ENCODE measurements at places on chromosomes 7 and 10.
A peak's percentile ranks its signal among the peaks of the same experiment; 100 is the strongest.

- DNase-seq = no peak
These were observed 188.8 kb upstream of the SVIL start for GRCh38 chr10:29823553-29824080.

- no peak for DNase-seq
These were observed 84.2 kb upstream of the CREB5 start for GRCh38 chr7:28328146-28328545.

DNA sequence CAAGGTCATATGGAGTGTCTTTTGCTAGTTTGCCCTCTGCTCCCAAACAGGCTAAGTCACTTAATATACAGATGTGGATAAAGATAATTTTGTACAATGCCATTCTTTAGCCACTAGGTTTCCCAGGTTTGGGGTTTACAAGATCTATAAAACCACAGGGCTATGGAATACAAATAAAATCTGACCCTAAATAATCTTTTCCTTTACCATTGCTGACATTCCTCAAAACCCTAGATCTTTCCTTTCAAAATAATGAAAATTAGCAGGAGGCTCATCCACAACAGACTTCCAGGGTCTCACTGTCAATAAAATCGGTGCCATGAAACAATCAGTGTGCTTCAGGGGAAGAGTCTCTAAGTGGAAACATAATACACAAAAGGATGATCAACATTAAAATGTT lies 148.4 kb downstream of the CPEB3 start:
- no peak for DNase-seq

DNA sequence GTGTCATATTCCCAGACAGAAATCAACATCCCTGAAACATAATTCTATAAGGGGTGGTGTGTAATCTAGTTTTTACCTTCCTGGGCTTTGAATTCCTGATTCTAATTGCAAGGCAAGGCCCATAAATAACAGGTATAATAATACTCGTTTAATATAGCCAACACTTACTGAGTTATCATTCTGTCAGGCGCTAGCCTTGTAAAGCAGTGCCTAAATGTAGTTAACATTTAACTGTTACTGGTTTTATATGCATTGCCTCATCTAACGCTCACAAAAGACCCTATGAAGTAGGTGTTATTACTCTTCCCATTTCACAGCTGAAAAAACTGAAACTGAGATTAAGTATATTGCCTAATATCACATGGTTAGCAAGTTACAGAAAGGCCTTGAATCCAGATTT lies 772.5 kb downstream of the SUGCT start:
- DNase-seq = no peak

- no peak for DNase-seq
These were observed 58.7 kb downstream of the PLPP4 start for GRCh38 chr10:120515741-120516140.

- no peak for DNase-seq
These were observed 52.2 kb downstream of the C10orf120 start for GRCh38 chr10:122647383-122647968.

DNA sequence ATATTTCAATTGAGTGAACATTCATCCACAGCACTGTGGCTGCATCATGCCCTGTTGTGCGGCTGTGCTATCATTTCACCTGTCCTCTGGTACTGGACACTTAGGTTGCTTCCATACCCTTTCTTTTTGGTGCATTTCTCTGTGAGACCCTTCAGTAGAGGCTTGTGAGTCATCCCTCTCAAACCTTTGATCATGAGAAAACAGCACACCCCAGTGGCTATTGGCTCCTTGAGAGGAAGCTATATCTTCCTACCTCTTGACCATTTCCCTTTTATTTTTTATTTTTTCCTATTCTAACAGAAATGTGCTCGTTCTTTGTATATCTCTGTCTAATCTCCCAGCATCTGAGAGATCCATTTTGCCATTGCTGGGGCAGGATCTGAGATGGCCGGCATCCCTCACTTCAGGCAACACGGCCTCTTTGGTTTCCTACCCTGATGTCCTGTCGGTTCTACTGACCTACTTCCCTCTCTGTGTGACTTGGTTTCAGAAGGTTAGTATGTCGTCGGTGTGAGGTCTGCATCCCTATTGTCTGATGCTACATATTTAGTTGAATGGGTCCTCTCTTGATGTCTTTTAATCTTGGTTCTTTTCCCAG lies 23.8 kb upstream of the PIK3AP1 start:
- no peak for DNase-seq

GRCh38 chr7:153507885-153508284 lies 544.3 kb upstream of the DPP6 start:
- DNase-seq = no peak

GRCh38 chr7:119482209-119482608 lies 790.8 kb upstream of the KCND2 start:
- no peak for DNase-seq

GRCh38 chr10:17225808-17226207 lies 2.2 kb upstream of the VIM start:
- no peak for DNase-seq

DNA sequence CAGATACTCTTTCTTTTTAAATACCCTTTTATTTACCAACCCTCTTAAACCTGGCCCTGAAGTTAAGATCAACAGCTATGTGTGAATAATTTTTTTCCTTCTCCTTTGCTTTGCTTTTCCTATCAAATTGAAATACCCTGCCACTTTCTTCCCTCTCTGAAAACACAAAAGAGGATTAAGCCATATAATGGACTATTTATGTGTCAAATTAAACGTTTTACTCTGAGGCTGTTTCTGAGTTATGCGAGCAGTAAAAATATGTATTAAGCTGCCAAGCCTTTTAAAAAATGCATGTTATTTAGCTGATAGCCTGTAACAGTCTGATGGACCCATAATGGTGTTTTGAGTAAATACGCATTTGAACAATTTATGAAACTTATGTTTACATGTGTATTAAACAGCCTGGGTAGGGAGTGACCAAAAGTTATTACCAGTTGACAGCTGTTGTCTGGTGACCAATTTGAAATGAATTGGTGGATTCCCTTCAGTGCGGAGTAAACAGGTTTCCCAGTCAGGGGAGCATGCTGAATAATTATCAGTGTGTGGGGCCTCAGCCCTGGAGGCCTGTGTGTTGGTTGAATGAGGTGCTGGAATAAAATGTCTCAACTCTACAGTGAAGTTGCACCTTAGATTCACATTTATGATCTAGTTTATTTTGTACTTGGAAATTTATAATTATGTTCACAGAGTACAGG lies 89.6 kb downstream of the AUTS2 start:
- DNase-seq = no peak

DNA sequence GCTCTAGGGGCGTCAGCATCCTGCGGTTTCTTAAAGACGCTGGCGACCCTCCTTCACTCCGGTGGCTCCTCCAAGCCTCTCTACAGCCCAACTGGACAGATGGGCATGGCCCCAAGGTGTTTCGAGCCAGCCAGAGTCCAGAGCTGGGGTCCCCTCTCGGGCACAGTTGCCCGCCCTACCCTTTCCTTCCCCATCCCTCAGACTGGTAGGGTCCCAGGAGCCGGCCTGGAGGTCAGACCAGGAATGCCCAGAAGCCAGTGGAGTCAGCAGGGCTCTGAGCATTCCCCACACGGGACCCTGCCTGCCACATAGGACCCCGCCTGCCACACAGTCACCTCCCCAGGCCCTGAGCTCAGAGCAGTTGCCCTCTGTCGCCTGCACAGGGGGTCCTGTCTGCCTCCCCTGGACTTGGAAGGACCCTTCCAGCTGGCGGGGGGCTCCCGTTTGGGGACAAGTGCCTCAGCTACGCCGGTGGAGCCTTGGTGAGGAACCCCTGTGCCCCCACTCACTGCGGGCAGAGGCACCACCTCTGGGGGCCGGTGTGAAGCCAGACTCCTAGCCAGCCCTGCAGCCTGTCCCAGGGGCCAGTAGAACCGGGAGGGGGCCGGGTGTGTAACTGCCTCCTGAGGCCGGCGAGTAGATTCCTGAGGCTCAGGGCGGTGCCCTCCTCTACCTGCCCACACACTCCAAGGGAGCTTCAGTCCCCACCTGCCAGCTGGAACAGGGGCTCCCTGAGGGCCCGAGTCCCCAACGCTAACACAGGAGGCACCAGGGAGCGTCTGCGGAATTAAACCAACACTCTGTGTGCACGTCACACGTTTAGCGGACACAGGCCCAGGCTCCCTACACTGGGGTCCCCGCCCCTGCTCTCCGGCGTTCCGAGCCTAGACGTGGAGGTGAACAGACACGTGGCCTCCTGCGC lies 19.4 kb upstream of the PDGFA start:
- no peak for DNase-seq

- DNase-seq = no peak
These were observed 53.5 kb upstream of the FGL2 start for GRCh38 chr7:77253151-77253550.

DNA sequence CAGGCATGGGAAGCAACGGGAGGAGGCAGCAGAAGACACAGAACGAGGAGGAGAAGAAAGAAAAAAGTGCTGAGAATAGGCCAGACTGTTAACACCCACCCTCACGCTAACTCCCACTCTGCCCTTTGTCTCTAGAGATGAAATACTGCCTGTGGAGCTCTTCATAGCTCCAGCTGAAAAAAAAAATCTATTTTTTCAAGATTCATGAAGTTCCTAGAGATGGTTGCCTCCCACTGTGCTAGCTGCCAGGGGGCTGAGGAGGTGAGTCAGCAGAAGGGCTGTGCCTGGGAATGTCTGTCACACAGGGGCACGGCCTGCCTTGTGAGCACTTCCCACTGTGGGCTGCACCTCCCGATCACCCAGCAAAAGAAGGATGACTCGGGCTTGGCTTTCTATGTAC lies 144.5 kb downstream of the RNF216 start:
- DNase-seq = peak; percentile 81

- DNase-seq = no peak
These were observed 146.2 kb downstream of the ICA1 start for GRCh38 chr7:8115547-8116402.

- no peak for DNase-seq
These were observed 53.3 kb upstream of the PPIF start for GRCh38 chr10:79293841-79294581.

DNA sequence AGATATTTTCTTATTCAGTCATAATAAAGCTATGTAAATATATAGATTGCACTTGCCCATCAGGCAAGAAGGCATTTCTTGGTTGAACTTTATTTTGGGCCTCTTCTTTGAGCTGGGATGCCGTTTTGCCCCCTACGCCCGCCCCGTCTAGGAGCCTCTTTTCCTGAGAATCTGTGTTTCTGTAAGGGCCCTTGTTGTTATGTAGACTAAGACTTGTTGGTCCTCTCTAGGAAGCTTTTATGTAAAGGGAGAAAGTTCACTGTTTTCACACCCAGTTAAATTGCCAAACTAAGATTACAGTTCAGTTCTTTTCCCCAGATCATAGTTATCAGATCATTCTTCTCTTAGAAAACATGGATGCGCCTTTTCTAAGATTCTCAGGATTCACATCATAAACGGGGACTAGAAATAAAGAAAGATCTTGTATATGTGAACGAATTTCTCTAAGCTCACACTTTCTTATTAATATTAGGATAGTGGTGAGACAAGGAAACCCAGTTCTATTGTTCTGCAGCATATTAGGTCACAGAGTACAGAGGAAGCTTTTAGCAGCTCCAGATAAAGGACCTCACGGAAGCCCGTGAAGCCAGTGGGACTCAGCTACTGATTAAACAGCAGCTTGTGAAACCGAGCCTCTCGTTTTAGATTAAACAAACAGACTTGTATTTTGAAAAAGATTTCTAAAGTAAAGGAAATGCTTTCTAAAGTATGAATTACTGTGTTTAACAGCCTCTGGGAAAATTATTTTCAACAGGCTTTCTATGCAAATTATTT lies 3.8 kb downstream of the LMTK2 start:
- DNase-seq = no peak

GRCh38 chr10:93838278-93838677 lies 55.5 kb upstream of the SLC35G1 start:
- DNase-seq = no peak

GRCh38 chr7:92366730-92367129 lies 80.6 kb upstream of the GATAD1 start:
- no peak for DNase-seq

DNA sequence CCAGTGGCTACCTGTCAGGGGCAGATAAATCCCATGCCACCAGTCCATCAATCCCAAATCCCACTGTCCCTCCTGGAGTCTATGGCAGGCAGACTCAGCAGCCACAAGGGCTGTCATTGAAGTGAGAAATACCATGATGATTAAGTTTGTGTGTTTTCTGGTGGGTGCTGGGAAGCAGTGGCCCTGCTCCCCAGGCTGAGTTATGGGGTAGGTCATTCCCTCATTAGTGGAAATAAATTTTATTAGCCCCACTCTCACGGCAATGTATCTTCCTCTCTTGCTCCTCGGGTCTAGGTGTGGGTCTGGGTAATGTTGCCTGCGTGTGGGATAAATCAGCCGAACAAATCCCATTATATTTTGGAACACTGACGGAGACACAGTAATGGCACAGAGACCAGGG lies 76.8 kb downstream of the PLXNA4 start:
- no peak for DNase-seq

GRCh38 chr10:89165923-89166322 lies 41.2 kb downstream of the CH25H start:
- no peak for DNase-seq

GRCh38 chr7:74625446-74625845 lies 32.1 kb upstream of the GTF2I start:
- no peak for DNase-seq

DNA sequence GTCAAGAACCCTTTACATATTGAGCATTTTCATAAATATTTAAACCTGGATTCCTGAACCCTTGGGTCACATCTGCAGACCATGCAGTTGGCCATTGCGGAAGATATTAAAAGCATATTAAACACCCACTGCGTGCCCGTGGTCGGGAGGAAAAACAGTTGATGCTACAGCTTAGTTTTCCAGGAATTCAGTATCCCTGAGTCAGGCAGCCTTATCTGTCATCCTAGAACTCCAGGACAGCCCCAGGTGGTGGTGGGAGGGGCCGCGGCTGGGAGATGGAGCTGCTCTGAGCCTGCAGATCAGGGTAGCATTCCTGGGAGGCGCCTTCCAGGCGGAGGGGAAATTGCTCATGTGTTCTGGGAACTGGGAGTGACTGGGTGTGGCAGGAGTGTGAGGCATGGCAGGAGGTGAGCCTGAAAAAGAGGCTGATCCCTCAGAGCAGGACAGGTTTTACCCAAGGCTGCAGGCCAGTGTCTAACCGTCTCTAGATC lies 222.9 kb upstream of the SH2B2 start:
- DNase-seq = no peak

GRCh38 chr10:110141185-110141584 lies 66.2 kb upstream of the MXI1 start:
- no peak for DNase-seq

DNA sequence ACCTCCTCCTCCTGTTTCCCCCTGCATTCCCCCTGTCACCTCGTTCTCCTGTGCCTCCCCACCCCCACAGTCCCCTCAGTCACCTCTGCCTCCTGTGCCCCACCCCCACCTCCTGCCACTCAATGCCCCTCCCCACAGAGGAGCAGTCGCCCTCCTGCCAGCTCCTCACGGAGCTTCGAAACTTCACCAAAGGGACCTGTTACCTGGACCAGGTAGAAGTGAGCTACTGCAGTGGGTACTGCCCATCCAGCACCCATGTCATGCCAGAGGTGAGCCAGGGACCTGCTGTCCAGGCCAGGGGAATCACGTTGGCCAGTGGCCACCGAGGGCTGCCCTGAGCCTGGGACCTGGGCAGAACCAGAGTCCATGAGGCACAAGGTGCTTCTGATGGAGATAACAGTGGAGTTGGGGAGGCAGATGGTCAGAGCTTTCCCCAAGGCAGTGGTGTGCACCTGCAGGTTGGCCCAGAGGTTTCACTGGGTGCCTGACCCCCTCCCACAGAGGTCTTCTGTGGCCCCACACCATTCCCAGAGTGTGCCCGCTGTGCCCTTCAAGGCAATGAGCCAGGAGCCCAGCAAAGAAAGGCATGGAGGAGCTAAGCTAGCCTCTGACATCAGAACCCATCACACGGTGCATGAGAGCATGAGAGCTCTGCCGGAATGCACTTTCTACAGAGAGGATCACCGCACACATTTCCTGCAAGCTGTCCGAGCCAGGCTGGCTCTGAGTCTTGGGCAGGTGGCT lies 7.0 kb upstream of the ZNF862 start:
- DNase-seq = no peak
